Stimulated activated CD4-positive, alpha-beta T cell treated with anti-CD3 and anti-CD28 coated beads, Interleukin-2, amount 100 ng/mL, for 24 hours (primary cell): ENCODE measurements at places on chromosomes 5 and 9.

DNA sequence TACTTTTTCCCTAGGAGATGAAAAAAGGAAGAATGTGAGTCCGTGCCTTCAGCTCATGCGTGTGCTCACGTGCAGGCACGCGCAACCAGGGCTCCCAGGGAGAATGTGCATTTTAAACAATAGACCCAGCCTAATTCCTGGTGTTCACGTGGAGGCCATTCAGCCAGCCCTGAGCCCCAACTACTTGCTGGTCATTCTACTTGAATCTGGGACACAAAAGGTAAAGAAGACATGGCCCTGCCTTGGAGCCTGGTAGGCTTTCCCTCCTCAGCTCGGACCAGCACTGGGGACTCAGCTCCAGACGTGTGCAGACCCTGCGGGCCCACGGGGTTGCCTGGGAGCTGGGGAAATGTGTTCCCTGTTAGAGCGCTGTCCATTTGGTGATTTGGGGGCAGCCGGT, 125.5 kb downstream of the MVB12B start:
- no peak for DNase-seq

DNA sequence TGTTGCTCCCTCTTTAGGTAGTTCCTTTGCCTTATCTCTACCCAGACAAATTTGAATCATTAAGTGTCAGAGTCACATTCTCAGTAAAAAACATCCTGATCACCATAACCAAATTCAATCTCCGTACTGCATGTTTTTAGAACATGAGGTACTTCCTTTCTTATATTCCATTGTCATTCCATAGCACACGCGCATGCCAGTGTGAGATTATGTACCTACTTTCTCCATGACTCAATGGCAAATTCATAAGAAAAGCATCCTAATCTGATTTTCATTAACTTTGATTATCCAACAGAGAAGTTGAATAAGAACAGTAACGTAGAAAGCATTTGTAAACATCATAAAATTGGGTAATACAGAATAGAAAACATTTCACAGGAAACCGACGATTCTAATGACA, 1118.6 kb upstream of the CDH9 start:
- no peak for DNase-seq

DNA sequence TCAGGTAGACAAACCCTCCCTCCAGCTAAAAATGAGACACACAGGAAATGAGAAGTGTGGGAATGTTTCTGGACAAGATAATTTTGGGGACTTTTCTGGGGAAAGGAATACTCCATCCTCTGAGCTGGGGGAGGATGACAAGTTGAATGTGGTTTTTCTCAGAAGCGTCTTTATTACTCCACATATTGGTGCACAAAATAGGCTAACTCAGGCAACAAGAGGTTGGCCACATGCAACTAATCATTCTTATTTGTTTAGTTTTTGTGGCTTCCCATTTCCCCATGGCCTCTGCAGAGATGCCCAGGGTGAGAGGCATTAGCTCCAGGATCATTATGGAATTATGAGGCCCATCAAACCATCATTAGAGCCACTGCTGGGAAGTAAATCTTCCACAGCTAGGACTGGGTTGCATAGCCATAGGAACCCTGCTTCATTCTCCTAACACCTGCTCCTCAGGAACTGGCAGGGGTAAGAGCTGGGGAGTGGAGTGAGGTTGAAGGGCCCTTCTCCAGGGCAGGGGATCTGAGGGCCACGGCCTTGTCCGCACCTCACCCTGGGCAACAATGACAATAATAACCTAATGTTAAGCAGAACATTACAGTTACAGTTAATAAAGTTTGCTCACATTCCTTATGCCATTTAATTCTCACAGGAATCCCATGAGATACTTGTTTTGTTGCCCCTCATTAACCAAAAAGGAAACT, 9.3 kb upstream of the SIL1 start:
- no peak for DNase-seq

DNA sequence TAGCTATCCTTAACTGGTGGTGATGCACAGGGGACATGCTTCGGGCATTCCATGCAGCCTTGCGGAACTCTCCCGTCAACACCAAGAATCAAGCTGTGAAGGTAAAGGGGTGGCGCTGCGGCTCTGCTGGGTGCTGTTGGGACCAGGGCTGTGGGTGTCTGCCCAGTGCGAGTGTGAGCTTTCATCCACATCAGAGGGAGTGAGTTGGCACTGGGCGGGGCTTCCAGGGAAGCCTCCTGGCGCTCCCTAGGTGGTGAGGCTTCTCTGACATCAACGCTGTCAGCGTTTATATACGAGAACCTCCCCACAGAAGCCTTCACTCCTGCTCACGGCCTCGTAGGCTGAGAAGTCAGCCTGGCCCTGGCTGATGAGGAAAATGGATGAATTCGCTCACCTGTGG, 11.7 kb downstream of the ARPC5L start:
- no peak for DNase-seq

- DNase-seq: no peak
These were observed 93.4 kb downstream of the RXRA start for GRCh38 chr9:134419684-134420076.

DNA sequence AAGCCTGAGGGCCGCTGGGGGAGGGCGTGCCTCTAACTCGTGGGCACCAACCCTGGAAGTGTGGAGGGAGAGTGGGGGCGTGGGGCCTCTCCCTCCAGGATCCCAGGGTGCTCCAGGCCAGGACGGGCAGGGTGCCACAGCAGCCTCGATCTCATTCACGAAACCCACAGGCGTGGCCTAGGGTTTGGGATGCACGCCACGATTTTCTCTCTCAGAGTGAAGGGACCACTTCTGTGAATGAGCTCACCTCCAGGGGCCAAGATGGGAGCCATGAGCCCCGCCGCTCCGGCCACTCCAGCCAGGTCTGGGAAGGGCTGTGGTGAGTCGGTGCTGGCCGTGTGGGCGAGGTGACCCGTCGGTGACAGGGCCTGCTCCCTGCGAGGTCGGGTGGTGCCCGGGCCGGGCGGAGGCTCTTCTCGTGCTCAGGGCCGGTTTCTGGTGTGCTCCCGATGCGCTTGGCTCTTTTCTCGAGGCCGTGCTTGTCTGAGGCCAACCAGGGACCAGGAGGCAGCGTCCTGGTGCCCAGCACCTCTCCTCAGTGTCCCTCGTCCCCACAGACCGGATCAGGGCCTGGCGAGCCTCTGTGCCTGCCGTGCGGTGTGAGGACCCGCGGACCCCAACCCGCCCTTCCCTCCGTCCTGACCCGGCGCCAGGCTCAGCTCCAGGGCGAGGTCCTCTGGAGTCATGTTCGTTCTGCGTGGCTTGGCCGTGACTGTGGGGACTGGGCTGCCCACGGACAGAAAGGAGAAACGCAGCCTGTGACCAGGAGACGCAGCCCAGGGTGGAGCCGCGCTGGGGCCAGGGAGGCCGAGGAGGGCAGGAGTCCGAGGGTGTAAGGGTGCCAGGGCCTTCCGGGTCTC, 31.0 kb downstream of the TPPP start:
- DNase-seq: no peak

DNA sequence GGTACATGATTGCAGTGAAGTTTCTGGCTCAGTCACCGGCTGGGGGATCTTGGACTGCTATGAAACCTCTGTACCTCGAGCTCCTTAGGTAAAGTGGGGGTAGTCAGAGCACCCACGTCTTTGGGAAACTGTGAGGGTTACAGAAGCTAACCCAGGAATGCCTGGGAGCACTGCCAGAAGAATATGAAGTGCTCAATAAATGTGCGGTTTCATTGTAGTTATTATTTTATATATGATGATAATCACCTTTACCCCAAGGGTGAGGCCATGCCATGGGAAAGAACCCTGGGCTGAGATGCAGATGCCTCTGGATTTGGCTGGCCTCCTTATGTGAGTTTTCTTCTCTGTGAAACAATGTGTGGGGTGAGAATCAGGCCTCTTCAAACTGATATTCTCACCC, 3.7 kb downstream of the NPR3 start:
- no peak for DNase-seq
